Skeletal muscle cell (primary cell): ENCODE measurements at places on chromosomes 11 and 22.

GRCh38 chr11:96259134-96259830 lies 83.7 kb downstream of the MAML2 start:
- peak; percentile 56 for DNase-seq

GRCh38 chr22:34236527-34236926 lies 316.3 kb upstream of the LARGE1 start:
- no peak for DNase-seq

- DNase-seq = peak; percentile 16
Measured at GRCh38 chr22:32660292-32660691, 141.2 kb upstream of the TIMP3 start.

DNA sequence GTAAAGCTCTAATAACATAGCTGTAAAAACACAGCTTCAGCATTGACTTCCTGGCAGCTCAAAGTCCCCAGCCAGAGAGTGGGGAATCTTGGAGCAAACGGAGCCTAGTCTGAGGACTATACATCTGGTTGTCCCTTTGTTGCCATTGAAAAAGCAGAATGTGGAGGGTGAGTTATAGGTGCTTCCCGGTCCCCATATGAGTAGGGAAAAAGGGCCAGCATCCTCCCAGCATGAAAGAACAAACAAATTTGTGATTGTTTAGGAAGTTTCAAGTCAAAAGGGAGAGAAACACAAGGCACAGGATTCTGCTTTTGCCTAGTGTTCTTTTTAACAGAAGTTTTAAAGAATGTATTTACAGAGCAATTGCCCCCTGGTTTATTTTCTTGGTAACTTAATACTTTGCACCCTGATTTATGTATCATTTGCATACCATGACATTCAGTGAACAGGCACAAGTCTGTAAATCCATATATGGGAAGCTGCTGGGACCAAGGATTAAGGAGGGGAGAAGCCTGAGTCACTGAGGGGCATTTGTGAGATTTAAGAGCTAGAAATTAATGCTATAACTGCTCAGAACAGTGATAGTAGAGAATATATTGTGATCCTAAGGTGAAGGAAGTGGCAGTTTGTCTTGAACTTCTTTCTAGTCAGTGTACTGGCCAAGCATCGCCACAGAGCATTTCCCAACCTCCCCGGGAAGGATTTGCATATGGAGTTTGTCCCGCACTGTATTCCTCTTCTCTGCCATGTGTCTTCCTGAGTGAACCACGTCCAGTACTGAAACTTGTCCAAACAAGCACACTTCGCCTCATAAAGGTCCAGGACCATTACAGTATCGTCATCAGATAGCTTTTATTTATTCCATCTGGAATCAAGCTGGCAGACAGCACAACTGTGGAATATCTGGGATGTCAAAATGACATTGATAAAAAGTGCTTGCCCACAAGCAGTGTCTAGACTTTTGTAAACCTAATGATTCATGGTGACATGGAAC lies 103.0 kb downstream of the DBX1 start:
- no peak for DNase-seq

- no peak for DNase-seq
Measured at GRCh38 chr22:38422611-38423511, 32.1 kb downstream of the KCNJ4 start.

DNA sequence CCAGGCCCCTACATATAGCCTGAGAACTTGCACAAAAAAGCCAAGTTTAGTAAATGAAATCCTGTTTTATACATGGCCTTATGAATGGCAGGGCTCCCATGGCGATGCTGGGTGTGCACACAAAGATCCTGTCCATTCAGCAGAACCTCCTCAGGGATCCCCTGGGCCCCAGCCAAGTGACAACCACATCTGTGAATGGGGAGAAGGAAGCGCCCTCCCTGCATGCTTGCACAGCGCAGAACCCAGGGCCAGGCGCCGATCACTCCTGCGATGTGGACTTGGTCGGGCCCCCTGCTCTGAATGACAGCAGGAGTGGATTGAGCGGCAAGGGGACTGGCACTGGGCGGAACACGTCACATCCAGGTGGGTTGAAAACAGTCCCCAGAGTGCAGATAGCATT lies 4.5 kb upstream of the CDC42EP2 start:
- DNase-seq = no peak

DNA sequence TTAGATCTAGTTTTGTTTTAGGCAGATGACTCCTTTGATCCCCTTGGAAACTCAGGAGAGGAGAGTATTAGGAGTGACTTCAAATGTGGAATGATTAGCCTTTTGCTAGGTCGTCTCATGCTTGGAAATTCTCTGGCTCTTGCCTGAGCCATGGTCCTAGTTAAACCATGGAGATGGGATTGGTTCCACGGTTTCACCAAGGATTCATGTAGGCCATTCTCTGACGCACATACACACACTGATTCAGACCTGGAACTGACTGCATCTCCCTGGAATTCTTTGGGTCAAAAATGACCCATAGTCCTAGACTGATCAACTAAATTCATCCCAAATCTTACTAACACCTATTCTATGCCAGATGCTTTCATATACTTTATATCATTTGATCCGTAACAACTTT lies 56.5 kb downstream of the POLD3 start:
- DNase-seq = no peak

DNA sequence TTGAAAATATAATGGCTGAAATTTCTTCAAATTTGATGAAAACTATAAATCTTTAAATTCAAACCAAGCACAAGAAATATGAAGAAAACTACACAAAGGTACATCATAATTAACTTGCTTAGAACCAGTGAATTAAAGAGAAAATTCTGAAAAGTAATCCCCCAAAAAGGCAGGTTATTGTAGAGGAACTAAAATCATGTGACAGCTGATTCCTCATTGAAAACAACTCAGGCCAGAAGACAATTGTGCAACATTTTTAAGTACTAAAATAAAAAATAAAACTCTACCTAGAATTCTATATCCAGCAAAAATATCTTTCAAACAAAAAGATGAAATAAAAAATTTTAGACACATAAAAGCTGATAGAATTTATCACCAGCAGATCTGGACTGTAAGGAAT lies 90.3 kb downstream of the SOX6 start:
- no peak for DNase-seq

GRCh38 chr22:19438298-19438697 lies 6.0 kb downstream of the MRPL40 start:
- DNase-seq = no peak
